ENCODE measurements at places on chromosomes 3 and 15.

DNA sequence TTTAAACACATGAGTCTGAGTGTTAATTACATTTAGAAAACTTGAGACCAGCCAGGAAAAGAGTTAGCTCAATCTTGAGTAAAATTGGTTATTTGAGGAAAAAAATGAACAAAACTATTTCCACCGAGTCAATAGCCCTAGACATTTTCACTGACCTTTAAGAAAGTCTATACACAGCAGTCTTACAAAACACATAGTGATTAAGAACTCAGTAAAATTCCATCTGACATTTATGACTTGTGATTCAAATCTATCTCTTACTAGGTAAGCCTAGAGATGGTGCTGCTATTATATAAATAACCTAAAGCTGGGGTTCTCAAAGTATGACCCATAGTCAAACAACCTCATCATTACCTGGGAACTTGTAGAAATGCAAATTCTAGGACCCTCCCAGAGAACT lies 109.1 kb upstream of the COL8A1 start:
- DNase-seq: no peak

GRCh38 chr3:110969229-110970211 lies 102.1 kb upstream of the NECTIN3 start:
- DNase-seq: no peak

GRCh38 chr3:194100856-194101390 lies 35.0 kb upstream of the HES1 start:
- DNase-seq: no peak

DNA sequence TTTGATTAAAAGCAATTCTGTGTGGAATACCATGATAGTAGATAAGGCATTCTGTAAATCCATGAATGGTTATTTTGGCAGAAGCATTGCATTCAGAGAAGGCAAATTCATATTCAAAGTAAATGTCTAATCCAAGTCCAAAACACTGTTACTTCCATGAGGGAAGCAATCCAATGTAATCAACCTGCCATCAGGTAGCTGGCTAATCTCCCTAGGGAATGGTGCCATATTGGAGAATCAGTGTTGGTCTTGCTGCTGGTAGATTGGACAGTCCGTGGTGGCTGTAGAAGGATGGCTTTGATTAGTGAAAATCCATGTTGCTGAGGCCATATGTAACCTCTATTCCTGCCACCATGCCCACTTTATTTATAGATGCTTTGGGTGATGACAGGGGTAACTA lies 72.1 kb upstream of the TNIK start:
- no peak for DNase-seq

DNA sequence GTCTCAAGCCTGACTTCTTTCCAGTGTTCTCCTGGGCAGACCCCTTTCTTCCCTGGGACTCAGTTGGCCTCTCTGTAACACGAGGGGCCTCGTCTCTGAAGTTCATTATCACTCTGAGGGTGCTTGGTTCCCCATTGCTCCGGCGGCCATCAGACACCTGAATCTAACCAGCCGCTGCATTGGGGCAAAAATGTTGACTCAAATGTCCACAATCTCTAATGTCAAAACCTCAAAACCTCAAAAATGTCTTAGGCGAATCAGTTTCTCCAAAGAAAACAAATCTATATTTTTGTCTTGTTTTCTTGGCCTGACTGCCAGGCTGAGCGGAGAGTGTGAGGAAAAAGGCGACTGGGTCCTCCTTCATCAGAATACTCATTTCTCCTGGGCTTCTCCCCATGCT lies 220.7 kb downstream of the VPS13C start:
- DNase-seq: no peak

GRCh38 chr3:87996882-87997281 lies 61.9 kb downstream of the CGGBP1 start:
- no peak for DNase-seq

GRCh38 chr15:36841193-36841592 lies 259.2 kb downstream of the MEIS2 start:
- no peak for DNase-seq

DNA sequence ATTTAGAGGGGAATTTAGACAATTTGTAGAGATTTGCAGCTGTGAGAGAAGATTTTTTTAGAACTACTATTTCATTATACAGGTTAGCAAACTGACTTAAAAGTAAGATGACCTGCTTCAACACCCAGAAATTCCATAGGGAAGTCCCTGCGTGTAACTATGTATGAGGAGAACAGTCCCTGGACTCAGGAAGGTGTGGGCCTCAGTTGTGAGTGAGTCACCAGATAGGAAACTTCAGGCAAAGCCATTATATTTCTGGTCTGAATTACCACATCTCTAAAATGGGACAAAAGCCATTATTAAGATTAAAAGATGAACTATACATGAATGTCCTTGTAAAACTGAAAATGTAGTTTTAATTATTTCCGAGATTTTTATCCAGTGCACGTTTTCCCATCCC lies 488.3 kb upstream of the GOLIM4 start:
- DNase-seq: no peak

GRCh38 chr3:123705488-123706285 lies 120.8 kb upstream of the HACD2 start:
- DNase-seq: no peak

DNA sequence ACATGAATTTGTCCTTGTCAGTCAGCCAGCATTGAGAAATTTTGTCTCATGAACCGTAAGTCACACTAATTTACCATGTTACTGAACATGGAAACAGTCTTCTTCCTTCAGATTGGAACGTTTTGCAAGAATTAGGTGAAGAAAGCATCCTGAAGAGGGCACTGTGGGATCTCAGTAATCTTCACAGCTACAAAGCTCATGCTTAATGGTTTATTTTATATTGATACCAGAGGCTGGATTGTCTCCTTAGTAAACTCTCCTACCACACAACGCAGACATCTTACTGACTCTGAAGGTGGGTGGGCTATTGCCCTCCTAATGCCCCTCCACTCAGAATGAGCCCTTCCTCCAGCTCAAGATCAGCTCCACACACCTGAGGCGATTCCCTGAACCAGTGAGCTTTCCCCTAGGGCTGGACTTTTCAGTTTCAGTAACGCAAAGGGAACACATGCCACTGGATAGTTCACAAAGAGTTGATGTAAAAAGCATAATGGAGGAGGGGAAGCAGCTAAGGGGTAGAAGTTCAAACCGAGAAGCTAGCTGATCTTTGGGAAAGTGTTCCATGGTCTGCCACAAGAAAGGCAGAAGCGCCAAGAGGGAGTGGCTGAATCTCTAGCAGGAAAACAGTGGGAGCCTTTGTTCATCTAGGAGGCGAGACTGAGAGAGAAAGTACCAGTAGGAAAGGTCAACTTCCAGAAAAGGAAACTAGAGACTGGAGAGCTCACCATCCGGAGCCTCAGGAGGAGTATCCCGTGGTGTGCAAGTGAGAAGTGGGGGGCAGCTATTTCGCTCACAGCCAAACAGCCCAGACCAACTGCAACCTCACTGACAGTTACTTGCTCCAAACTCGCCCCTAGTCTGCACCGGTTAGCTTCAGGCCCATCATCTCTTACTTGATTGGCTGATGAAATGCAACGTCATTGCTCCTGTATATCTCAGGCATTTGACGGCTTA lies at the start of gene SLC9C1:
TSS of gene SLC9C1 (minus strand) at position 849 of the 954 bp plus-strand sequence. CDS start 7,425 bp downstream, outside the sequence.
- peak; percentile 62 for DNase-seq

- DNase-seq: no peak
Observed at GRCh38 chr3:192917028-192917403, 640 bp downstream of the MB21D2 start.

DNA sequence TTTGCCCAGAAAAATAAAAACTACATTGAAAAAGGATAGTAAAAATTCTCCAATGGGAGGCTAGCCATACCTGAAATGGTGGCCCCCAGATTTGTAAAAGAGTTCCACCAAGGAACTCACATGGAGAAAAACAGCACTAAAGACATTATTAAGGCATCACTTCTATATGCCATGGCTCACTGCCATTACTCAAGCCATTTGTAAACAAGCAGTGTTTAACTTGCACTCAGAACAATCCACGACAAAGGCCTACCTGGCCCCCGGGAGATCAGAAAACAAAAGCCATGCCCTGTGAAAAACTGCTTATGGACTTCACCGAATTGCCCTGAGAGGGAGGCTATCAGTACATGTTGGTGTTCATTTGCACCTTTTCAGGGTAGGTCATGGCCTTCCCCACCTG lies 19.6 kb downstream of the CCR8 start:
- DNase-seq: no peak

DNA sequence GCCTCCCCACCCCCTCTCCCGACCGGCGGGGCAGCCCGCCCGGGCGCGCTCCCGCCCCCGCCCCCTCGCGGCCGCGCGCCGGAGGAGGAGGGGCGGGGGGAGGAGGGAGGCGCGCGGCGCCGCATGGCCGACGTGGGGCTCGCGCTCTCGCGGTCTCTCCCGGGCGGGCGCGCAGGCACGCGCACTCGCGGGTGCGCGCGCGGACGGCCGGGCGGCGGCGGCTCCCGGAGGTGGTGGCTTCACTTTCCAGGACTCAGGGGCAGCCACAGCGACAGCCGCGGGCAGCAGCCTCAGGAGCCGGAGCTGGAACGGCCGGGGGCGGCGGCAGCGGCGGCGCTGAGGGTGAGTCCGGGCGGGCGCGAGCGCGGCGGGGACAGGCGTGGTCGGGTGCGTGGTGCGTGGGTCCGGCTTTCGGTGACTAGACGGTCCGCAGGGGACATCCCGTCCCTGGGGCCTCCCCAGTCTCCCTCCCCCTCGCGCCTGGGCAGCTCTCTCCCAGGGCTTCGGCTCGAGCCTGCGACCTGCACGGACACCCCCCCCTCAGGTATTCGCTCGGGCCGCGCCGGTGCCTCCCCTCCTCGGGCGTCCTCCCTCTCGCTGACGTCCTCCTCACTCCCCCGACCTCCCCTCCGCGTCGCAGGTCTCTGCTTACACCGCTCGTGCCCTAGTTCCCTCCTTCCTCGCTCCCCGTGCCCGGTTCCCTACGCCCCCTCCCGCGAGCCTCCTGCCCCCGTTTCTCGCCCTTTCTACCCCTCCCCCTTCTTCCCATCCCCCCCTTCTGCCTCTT lies at the start of gene UBE2E2:
TSS of gene UBE2E2 (plus strand) at position 407 of the 787 bp plus-strand sequence.
- DNase-seq: peak; percentile 87

- DNase-seq: no peak
Observed at GRCh38 chr3:140441006-140441405, 236.9 kb upstream of the TRIM42 start.

DNA sequence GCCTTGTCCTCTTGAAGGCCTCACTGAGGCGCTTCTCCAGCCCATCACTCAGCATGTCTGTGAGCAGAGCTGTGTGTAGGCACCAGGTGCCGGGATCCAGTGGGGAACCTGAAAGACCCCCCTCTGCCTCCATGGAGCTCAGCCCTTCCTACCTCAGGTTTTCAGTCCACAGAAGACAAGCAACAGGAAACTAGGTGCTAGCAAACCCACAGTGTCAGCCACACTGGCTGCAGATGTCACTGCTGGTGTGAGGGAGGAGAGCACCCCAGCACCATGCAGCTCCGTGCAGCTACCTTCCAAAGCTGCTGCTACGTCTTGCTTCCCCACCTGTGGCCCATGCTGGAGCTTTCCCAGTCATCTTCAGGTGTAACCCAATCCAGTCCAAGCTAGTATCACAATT lies 17.9 kb downstream of the PSTPIP1 start:
- DNase-seq: no peak

- DNase-seq: no peak
Observed at GRCh38 chr15:73986055-73986775, 5.9 kb downstream of the STOML1 start.

DNA sequence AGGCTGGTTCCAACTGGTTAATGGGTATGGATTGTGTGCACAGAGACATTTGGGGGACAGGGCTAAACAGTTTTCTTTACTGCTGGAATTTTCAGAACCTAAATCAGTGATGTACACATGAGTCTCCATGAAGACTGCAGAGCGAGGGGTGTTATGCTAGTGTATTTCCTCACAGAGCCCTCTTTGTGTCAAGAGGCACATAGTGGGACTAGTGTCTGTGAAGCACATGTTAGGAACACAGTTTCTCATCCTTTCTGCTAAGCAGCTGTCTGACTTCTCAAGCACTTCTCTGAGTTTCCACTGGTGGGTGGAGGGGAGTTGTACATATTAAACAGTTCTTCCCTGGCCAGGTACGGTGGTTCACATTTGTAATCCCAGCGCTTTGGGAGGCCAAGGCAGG lies 9.4 kb upstream of the STARD5 start:
- DNase-seq: no peak

DNA sequence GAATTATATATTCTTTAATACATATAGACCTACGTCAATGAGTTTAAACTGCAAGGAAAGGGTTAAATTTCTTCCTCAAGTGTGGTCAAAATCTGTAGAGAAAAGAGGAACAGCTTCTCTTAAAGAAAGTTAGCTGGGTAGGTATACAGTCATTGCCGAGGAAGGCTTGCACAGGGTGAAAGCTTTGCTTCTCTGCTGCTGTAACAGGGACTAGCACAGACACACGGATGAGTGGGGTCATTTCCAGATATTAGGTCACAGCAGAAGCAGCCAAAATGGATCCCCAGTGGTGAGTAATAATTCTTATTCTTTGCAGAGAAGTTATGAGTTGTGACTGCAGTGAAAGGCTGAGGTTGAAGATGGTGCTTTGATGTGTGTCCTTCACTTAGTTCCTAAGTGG lies at the start of gene CD86:
TSS of gene CD86 (plus strand) at position 148 of the 400 bp plus-strand sequence. CDS start at position 276, 128 bp downstream.
- DNase-seq: no peak

GRCh38 chr15:35705030-35705883 lies 159.3 kb upstream of the DPH6 start:
- DNase-seq: no peak

DNA sequence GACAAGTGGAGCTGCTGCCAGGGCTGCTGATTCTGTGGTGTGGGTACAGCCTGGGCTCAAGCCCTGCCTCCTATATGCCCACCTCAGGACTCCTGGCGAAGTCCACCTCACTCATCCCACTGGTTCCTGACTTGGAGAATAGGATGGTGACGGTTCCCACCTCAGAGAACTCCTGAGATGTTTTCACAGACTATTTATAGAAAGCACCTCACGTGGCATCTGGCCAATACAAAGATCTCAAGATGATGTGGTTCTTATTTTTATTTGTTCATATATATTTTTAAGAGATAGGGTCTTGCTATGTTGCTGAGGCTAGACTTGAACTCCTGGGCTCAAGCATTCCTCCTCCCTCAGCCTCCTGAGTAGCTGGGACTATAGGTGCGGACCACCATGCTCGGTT lies 236.9 kb upstream of the BHLHE40 start:
- DNase-seq: no peak

DNA sequence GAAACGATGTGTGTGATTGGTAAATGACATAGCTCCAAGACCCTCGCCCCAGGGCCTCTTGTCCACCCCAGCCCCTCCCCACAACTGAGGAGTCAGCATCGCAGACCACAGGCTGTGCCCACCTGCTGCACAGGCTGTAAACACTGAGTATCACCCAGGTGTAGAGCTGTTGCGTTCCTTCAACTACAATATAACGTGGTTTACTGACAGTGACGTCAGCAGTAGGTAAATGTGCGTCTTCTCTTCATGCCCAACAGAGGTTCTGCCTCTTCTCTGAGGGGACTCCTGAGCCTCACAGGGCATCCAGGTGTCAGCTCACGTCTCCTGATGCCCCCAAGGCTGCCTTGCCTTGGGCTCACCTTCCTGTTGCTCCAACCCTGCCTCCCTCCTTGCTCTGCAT lies 395.1 kb downstream of the CACNA2D3 start:
- DNase-seq: no peak

DNA sequence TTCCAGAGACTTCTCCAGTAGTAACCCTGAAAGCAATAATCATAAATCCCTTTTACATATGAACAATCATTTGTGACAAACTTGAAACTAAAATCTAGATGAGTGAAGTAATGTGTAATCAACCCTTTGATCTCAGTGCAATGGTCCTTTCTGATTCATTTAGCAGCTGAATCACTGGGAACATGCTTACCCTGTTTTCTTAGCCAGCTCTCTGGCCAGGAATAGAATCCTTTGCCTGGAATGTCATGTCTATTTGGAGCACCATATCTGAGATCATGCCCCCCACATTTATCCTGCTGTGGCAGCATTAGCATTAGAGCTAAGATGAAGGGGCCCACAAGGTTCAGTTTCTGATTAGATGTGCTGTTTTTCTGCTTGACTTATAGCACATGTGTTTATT lies 309.8 kb downstream of the OXSM start:
- DNase-seq: no peak

GRCh38 chr3:81592101-81592500 lies 169.3 kb downstream of the GBE1 start:
- DNase-seq: no peak
